Hypothalamus (tissue), 51 donors: ENCODE measurements at places on chromosomes 6 and 20.

GRCh38 chr20:63096681-63097335 is 90.0 kb upstream of the BHLHE23 start:
- DNase-seq = no peak

DNA sequence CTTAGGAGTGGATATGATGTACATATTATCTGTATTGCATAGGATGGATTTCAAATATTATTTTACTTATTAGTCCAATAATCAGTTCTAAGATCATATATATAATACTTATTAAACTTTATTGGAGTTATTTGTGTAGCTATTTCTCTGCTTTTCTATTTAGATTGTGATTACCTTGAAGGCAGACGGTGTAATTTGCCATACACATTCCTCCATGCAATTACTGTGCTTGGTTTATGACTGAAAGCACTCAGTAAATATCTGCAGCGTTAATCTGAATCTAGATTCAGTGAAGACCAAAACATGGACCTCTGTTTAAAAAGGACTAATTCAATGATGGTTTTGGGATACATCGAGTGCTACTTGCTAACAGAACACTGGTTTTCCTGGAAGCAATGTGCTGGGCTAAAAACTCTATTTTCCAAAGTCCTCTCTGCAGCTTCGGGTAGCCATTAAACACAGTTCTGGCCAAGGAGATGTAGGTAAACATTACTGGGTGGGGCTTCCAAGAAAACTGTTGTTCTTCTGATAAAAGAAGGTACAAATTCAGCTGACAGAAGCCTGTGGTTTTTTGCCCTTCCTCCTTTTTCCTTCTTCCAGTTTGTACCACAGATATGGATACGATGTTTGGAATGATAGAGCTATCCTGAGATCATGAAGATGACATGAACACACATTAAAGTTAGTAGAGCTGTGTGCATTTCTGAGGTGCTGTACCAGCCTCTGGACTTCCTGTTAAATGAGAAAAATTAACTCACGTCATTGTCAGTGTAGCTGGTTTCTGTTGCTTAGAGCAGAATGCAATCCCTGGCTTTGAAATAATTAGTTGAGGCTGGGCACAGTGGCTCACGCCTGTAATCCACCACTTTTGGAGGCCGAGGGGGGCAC is 136.5 kb upstream of the NUP153 start:
- no peak for DNase-seq

DNA sequence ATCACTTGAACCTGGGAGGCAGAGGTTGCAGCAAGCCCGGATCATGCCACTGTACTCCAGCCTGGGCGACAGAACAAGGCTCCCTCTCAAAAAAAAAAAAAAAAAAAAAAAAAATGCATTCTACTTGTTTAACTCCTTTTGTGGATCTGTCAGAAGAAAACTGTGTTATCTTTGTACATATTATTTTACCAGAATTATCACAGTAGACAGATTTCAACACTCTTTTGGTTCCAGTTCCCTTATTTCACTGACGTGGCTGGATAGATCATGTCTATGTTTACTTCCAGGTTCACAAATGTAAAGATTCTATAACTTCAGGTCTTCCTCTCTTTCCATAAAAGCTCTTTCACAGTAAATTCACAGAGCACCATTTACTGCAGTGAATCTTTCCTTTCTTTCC is 18.4 kb downstream of the NUDT3 start:
- no peak for DNase-seq

DNA sequence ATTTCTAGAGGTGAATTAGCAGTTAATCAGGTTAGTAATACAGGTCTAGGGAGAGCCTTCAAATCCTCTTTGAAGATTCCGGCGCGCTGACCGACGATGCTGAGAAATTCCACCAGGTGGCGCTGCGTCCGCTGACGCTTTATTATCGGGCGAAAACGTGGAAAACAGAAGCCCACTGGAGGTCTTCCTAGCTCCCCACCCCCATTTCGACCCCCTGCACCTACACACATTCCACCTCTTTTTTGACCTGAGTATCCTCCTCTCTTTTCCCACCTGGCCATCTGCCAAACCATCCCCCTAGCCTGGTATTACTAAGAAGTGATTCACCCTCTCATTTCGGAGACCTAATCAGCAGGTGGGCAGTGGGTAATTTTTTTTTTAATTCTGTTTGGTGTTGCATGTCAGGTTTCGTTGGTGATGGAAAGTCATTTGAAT is 65.4 kb upstream of the RIN2 start:
- DNase-seq = peak; percentile 21

DNA sequence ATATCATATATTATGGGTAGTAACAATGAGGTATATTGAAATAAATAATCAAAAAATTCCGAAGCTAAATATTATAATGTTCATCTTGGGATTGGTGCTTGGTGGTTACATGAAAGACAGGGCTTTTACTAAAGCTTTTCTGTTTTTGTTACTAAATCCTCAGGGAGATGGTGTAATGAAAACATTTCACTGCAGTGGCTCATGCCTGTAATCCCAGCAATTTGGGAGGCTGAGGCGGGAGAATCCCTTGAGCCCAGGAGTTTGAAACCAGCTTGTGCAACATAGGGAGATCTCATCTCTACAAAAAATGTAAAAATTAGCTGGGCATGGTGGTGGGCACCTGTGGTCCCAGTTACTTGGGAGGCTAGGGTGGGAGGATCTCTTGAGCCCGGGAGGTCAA is 42.9 kb downstream of the AFG1L start:
- no peak for DNase-seq
